ENCODE measurements at places on chromosomes 5 and 9. TPM values are rescaled to one million over a fixed set of nuclear protein-coding genes. Genes with fewer than 3 reads are reported as not detected.

The FBP2 gene
- total RNA-seq: not detected

The CARD9 gene
- total RNA-seq: 3.8 TPM

The GBA2 gene
- total RNA-seq: 42.4 TPM

DNA sequence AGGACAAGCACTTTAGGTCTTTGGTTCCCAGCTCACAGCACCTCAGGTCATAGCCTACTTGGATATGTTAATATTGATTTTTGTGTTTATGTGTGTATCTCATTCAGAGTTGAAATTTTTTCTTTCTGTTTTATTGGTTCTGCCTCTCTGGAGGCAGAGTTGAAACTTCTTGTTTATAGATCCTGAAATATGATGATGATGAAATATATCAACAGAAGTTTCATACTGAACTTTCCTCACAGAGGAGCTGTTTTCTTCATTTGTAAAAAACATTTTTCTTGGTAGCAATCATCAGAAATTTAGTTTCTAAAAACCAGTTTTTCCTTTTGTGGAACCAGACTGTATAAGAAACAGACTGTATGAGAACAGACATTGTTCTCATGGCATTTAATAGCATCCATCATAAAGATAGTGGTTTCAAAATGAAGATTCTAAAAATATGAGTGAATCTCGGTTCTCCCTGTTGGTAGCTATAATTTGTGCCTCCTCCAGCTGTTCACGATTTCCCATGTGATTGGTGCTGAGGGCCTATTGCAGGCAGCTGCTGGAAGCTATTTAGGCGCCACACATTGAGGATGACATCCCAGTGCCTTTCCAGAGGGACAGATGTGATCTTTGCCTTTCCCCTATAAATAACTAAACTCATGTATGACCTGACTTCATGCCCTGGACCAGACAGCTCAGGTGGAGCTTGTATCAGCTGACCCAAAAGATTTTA, 39.5 kb upstream of the CFAP157 start:
- H3K27ac ChIP-seq: no peak overlapping the region
- H3K27me3 ChIP-seq: no peaks in the 10 kb centered on the region
- H3K36me3 ChIP-seq: peaks cover 31% of the 10 kb centered on the region

- H3K4me1 ChIP-seq: peaks cover 15% of the 10 kb centered on the region
- H3K27ac ChIP-seq: no peak overlapping the region
- no peaks in the 10 kb centered on the region for H3K27me3 ChIP-seq
- H3K4me3 ChIP-seq: no peak overlapping the region
Observed at GRCh38 chr9:127805620-127806019, 2.9 kb downstream of the FPGS start.

GRCh38 chr9:110638381-110638954, 30.1 kb upstream of the MUSK start:
- H3K27me3 ChIP-seq: no peaks in the 10 kb centered on the region
- no peaks in the 10 kb centered on the region for H3K4me1 ChIP-seq
- no peak overlapping the region for H3K27ac ChIP-seq
- H3K4me3 ChIP-seq: no peak overlapping the region
- H3K36me3 ChIP-seq: no peaks in the 10 kb centered on the region

DNA sequence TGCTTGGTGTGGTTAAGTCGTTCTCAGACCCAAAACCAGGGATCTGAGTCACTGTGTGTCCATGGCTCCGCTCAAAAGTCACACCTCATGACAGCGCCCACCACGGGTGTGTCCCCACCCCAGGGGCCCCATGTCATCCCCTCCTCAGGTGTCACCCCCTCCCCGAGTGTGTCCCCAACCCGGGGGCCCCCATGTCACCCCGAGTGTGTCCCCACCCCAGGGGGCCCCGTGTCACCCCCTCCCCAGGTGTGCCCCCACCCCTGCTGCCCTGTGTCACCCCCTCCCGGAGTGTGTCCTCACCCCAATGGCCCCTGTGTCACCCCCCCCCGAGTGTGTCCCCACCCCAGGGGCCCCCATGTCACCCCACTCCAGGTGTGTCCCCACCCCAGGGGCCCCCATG, 5.1 kb downstream of the LRRC14B start:
- no peaks in the 10 kb centered on the region for H3K4me1 ChIP-seq
- H3K27me3 ChIP-seq: no peaks in the 10 kb centered on the region
- peak overlapping the region; percentile 38 for H3K27ac ChIP-seq
- no peak overlapping the region for H3K4me3 ChIP-seq
